Esophagus (tissue), 2 donors: ENCODE measurements at places on chromosomes 6 and 20. TPM values are rescaled to one million over a fixed set of nuclear protein-coding genes. Genes with fewer than 3 reads are reported as not detected.

Gene ISM1
- 2.2 TPM for polyA plus RNA-seq

Gene TRIM10
- not detected for polyA plus RNA-seq

Gene UBR2
- polyA plus RNA-seq, result 5.5 TPM

Gene OXT
- not detected for polyA plus RNA-seq

Gene RSPO3
- polyA plus RNA-seq, result 1.9 TPM

Gene SSTR4
- polyA plus RNA-seq, result not detected

Gene RBM39
- polyA plus RNA-seq, result 164 TPM

Gene FUT9
- under 0.01 TPM for polyA plus RNA-seq

Gene EEF1A2
- polyA plus RNA-seq, result 7.3 TPM

Gene DEFB124
- not detected for polyA plus RNA-seq

Gene PTPRK
- 5.1 TPM for polyA plus RNA-seq

Gene PRDM13
- polyA plus RNA-seq, result 0.01 TPM

Gene TREML2
- 0.01 TPM for polyA plus RNA-seq
